Activated CD8-positive, alpha-beta memory T cell treated with anti-CD3 and anti-CD28 coated beads for 1 hour (primary cell): ENCODE measurements at places on chromosomes 1 and 21.
A peak's percentile ranks its signal among the peaks of the same experiment; 100 is the strongest.

DNA sequence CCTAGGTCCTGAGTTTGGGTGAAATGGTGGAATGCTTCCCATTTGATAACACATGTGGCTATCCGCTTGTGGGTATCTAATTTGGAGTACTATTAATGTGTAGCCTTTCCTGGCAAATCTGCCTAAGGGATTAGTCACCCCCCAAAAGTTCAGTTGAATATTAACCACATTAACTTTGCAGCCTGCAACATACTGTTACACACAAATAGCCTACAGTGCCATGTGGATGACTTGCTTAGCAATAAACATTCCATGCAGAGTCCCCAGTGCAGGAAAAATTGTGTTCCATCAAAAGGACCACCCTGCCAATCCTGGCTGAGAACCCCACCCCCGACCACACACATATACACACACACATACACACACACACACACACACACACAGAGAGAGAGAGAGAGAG is 303.3 kb upstream of the ESRRG start:
- DNase-seq, result no peak

DNA sequence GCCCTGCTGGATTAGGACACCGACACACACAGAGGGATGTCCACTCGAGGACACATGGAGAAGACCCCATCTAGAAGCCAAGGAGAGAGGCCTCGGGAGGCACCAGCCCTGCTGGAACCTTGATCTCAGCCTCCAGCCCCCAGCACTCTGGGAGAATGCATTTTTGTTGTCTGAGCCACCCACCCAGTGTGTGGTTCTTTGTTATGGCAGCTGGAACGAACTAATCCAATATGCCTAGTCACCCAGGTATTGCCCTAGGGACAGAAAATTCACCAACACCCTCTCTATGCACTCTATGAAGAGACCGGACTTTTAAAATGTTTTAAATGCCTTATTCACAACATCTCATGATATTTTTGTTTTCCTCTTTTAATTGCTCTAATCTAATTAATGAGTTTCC is 117.4 kb downstream of the CRYAA start:
- DNase-seq, result no peak

- no peak for DNase-seq
Measured at GRCh38 chr1:112472142-112472541, 36.6 kb upstream of the WNT2B start.

GRCh38 chr1:21774835-21775549 is 8.0 kb downstream of the USP48 start:
- DNase-seq, result no peak

GRCh38 chr1:163436140-163436812 is 114.5 kb downstream of the NUF2 start:
- no peak for DNase-seq

DNA sequence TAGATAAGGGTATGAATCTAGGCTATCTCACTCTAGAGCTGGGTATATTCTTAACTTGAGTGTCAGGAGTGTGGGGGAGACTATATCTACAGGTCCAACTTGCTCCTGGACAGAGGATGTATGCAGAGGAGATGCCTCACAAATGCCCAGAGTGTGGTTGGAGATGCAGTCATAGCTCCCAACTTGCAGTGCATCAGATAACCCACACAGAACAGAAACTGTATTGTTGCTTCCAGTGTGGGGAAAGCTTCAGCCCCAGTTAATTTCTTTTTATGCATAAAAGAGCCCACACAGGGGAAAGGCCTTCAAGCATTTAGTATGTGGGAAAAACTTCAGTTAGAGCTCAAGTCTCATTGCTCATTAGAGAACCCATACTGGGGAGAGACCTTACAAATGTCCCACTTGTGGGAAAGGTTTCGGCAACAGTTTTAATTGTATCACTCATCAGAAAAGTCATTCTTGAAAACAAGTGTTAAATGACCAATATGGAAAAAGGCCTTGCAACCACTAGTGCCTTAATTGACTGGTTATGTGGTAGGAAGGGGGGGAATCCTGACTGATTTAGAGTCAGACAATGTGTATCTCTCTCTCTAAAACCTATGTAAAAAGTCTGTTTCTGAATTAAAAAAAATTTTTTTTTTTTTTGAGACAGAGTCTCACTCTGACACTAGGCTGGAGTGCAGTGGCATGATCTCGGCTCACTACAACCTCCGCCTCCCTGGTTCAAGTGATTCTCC is 67.9 kb downstream of the EBNA1BP2 start:
- DNase-seq, result no peak

- no peak for DNase-seq
Measured at GRCh38 chr1:243740255-243740999, 109.6 kb downstream of the AKT3 start.

- no peak for DNase-seq
Measured at GRCh38 chr1:64357422-64357821, 112.5 kb upstream of the CACHD1 start.

DNA sequence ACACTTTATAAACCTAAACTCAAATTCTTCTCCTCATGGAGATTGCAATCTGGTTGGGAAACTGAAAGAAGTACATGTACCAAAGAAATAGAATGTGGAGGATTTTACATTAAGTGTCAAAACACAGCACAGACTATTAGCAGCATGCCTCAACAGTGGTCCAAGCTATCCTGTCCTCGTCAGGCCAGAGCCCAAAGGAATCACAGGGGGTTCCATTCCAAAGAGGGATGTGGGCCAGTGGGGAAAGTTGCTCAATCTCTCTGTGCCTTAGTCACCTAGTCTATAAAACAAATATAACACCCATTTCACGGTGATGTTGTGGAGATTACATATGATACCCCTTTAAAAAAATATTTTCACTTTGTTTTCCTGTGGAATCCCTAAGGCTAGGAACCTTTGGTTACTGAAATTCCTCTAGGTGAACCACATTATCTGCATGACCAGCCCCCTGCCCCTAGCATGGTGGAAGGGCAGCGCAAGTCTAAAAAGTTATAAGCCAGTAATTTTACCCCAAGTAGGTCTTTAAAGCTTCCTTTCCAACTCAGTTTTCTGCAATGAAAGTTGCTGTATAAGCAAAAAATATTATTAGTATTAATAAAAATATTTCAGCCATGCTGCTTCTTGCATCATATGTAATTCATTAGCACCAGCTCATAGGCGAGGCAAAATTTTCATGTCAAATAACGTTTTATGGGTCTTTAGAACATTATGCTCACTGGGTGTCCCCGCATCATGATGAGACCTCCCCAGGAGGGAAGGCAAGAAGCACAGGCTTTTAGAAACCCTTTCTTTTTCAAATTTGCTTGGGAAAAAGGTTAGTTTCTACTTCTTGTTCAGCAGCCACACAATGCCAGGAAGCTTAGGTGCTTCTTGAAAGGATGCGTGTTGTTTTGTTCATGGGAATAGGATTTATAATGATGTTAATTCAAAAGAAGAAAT is 548.8 kb upstream of the PKN2 start:
- DNase-seq, result no peak

DNA sequence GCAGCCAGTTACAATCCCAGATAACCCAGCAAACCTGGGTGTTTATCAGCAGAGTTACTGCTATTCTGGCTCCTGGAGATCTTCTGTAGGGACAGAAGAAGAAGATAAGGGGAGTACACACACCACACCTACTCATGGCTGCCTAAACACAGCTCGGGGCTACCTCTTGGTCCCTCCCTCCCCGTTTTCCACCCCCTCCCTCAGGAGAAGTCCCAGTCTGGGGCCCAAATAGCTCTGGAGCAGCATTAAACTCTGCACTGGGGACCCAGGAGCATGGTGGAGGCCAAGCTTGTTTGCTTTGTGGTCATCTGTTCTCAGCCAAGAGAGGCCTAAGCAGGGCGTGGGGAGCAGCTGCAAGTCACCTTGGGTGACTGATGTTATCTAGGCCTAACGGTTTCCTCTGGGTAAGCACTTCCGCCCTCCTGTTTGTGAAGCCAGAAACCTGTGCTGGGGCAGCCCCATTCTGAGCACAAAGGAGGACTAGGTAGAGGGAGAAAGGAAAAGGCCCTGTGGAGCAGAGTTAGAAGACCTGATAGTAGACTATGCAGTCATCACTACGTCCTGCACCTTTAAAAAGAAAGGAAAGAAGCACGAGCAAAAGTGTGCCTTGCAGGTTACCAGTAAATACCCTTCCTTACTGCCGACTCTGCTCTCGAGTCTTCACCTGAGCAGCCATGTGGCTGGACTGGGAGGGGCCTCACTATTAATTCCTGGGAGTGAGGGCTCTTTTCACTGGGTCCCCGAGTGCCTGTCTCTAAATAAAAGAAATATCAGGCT is 2.0 kb upstream of the RCSD1 start:
- DNase-seq, result peak; percentile 47

DNA sequence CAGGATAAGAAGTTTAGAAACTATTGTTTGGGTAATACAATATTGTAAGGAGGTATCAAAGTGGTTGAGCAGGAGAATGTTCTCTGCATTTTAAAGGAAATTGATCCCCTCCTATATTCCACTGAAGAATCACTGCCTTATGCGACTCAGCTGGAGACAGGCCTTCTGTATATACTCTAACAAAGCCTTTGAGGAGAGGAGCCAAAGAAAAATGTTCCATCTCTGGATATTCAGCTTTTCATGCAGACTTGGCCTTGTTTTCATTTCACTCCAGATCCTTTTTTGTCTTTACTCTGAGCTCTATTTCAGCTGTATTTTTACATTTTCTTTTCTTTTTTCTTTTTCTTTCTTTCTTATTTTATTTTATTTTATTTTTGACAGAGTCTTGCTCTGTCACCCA is 42.1 kb upstream of the S1PR1 start:
- DNase-seq, result no peak

DNA sequence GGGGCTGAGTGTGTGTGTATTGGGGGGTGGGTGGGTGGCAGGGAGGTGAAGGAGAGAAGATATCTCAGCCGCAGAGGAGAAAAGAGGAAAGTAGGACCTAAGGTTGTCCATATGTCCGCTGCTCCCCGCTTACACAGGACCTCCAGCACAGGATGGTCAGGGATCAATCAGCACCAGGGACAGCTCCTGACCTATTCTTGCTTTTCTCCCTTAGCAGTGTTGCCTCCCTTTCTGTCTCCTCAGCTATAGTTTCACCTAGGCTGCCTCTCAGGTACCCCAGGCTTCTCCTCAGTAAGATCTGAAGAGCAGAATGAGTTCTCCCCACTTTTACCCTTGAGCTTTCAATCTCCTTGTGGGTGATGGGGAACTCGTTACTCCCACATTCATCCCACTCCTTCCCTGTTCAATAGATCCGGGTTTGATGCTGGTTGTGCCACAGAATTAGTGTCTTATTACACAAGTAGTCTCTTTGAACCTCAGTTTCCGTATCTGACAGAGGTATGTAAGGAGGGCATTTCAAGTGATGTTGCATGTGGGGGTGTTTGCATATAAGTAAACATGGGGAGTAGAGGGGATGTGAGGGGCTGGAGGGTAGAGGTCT is 1.4 kb upstream of the DPH2 start:
- no peak for DNase-seq

DNA sequence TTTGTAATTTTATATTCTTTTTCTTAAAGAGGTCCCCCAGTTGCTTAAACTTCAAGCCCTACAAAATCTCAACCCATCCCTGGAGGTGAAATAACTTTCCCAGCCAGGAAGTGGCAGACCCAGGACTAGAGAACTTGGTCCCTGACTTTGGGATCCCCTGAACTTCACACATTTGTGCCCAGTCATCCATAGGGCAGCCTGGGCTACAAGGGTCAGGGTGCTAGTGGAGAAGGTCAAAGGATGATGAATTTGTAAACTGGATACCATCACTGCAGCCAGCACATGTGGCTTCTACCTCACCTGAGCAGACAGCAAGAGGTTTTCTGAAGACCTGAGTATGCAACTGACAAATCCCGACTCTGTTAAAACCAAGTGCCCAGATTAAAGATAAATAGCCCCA is 31.4 kb downstream of the HIVEP3 start:
- DNase-seq, result no peak

- DNase-seq, result no peak
Measured at GRCh38 chr1:63466181-63466580, 56.8 kb downstream of the ITGB3BP start.

GRCh38 chr21:37878946-37879660 is 37.2 kb downstream of the KCNJ6 start:
- DNase-seq, result no peak

GRCh38 chr1:17119076-17119772 is at the start of gene PADI2:
TSS of gene PADI2 (minus strand) at chr1:17119451. CDS start at chr1:17119371, 80 bp downstream.
- no peak for DNase-seq

DNA sequence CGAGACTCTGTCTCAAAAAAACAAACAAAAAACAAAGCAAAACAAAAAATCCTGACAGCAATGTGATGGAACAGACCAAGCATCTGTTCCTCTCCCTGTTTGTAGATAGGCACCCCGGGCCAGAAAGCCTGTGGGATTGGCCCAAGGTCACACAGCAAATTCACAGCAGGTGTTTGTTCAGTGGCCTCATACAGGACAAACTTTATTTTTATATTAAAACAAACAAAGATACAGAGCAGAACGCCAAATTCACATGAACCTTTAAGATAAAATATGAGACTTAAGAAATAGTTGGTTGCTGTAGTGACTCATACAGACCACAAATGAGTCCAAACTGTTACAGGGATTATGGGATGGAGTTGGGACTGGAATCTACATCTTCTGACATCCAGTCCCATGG is 2.3 kb upstream of the CELA2A start:
- DNase-seq, result no peak

DNA sequence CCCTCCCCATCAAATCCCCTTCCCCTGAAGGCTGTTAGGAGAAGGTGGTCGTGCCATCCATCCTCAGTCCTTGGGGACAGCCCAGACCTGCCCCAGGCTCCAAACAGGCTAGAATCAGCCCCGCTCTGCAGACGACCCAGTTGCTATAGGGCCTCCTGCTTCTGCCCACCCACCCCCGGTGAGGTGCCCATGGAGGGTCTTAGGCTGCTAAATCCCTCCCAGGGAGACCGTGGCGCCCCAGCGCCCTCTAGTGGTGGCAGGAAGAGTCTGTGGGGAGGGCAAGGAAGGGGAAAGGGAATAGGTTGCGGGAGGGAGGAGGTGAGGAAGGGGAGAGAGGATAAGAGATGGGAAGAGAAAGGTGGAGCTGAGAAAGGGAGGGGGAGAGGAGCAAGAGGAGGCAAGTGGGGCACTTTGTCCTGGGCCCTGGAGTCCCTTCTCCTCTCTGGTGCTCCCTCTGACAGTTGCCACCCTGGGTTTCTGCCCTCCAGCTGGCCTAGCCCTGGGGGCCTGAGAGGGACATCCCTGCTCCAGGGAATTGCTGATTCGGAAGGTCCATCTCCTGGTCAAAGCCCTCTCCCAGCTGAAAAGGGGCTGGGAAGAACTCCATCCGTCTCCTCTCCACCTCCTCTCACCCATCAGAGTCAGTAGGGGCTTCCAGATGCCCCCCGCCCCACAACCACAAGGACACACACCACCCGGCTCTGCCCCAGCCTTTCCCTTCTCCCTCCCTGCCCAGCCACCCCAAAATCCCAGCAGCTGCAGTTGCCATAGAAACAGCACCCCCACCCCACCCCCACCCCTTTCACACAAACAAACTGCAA is 55.4 kb downstream of the CAMK2N1 start:
- DNase-seq, result no peak

DNA sequence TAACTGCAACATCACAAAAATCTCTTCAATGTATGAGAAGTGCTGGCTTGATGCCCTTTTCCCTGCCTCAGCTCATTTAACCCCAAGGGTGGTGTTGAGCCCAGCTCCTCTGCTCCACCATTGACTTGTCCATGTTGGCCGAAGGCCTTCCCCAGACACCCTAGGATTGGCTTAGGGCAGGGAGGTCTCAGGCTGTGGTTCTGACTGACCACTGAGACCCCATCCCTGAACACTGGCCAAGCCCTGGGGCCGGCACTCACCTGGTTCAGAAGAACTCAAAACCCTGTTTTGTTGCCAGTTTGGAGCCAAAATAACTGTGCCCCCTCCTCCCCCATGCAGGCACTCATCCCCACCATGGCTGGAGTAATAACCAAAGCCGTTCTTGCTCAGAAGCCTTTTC is 38.6 kb downstream of the NENF start:
- no peak for DNase-seq
